ENCODE measurements at places on chromosomes 1 and 21.
A peak's percentile ranks its signal among the peaks of the same experiment; 100 is the strongest.

GRCh38 chr1:61081686-61082310, 563 bp upstream of the NFIA start:
- DNase-seq: peak; percentile 41

GRCh38 chr1:18945401-18945849, 11.1 kb downstream of the IFFO2 start:
- DNase-seq: no peak

DNA sequence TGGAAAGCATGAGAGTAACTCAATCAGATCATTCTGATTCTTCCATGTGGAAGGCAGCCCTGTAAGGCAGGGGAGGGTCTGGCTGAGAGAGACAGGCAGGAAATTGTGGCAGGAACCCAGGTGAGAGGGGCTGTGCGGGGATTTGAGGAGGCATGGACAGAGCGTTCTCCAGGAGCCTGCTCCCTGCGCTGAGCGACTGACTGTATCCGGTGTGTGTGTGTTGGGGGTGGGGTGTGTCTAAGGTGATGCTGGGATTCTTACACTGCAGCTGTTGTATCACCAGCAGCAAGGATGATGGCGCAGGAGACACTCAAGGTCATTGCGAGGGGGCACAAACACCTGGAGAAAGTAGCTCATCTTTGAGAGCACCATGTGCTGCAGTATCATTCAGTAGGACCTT, 128.5 kb downstream of the RHOU start:
- no peak for DNase-seq

DNA sequence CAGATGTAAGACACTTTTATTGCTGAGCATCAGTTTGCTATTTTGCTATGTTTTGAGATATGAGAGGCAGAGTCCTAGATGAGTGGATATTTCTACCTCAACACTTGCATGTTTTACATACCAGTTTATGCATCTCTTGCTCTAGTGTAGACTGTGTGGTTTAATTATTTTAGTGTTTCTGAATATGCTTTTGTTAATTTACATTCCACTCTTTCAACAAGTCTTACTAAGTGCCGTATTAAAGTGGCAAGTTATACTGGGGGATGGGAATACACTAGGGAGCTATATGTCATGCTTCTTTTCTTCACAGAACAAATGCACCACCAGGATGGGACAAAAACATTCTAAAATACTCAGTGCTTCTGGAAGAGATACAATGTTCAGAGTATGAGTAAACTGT, 507.7 kb upstream of the PRMT6 start:
- no peak for DNase-seq

DNA sequence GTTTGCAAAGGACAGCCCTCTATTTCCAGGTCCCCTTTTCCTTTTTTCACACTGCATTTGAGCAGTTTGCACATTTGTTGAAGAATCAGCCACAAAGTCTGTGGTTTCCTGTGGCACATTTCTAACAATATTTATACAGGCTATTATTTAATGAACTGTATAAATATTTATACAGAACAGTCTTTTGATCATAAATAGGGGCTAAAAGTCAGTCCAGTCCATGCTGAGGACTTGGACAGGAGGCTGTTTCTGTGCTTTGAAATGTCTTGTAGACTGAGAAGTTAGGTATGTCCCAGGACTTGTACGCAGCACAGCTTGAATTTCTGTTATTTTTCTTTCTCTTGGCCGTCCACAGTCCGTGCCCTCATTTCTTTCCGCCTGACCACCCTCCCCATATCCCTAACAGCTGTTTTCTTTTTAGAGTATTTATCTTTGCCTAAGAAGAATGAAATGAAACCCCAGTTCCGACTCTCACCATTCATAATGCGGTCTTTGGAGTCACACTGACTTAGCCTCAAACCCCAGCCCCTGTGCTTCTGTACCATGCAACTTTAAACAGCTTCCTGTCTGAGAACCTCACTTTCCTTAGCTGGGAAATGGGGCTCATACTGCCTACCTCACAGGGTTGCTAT, 19.7 kb downstream of the FGGY start:
- no peak for DNase-seq

GRCh38 chr1:67545364-67545763, 115.2 kb upstream of the SERBP1 start:
- no peak for DNase-seq

GRCh38 chr21:44858791-44859190, 14.7 kb downstream of the PTTG1IP start:
- no peak for DNase-seq

- DNase-seq: no peak
Measured at GRCh38 chr1:15808955-15809354, 1.5 kb upstream of the UQCRHL start.
